ENCODE measurements at places on chromosomes 6 and 20.

DNA sequence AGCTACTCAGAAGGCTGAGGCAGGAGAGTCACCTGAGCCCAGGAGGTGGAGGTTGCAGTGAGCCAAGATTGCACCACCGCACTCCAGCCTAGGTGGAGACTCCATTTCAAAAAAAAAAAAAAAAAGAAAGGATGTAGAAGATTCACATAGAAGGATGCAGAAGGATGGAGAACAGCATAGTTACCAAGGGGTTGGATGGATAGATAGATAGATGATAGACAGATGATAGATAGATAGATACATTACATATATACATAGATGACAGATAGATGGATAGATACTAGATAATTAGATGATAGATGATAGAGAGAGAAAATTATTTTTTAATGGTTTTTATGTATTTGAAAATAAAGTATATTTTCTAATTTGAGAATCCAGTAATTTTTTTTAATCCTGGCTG lies 160.7 kb upstream of the ARID1B start:
- no peak for DNase-seq

GRCh38 chr6:167130008-167130677 lies 7.2 kb downstream of the CCR6 start:
- no peak for DNase-seq

GRCh38 chr6:33313709-33314514 lies at the start of gene TAPBP:
TAPBP (minus strand) TSS chr6:33314078; CDS start chr6:33314041, 37 bp downstream.
- DNase-seq: no peak

DNA sequence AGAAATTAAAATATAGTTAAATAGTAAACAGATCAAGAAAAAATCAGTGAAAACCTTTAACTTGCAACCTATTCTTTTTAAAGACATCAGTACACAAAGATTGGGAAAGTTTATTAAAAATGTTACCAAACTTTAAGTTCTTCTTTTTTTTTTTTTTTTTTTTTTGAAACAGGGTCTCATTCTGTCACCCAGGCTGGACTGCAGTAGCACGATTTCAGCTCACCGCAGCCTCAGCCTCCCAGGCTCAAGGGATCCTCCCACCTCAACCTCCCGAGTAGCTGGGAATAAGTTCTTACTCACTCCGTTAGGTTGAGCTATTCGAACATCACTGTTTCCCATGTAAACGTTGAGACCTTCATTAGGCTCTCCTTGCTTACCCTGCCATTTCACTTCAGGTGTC lies 5.6 kb downstream of the MAP3K5 start:
- no peak for DNase-seq

DNA sequence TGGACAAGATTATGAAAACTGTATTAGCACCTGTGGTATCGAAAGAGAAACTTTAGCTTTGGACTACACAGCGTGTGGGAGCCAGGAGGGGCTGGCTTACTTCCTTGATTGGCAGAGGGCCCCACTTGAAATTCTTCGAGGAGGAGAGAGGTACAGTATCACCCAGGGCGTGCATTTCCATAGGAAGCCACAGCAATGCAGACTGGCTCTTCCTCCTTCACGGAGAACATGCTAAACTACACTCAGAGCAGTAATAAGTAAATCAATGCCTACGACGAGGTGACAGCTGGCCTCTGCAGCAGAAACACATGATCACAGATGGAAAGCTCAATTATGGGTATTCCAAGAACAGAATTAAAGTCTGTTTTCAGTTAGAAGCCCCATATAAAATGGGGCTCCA lies 44.2 kb downstream of the MYLK4 start:
- no peak for DNase-seq

DNA sequence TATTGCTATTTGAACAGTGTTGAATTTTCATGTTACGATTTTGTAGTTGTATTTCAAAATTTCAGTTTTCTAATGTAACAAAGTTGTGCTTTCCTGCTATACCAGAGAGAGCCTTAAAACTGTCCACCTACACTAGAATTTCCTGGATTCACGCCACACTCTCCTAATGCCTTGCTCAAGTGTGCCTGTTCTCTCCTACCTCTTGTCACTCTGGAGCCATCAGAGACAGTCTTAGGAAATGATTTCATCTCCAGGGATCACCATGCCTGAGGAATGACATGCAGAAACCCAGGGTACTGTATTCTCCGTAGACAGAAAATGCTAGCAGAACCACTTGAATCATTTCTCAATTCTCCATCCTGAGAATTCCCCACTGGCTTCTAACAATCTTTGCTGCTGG lies 667.6 kb downstream of the KIF16B start:
- DNase-seq: no peak

DNA sequence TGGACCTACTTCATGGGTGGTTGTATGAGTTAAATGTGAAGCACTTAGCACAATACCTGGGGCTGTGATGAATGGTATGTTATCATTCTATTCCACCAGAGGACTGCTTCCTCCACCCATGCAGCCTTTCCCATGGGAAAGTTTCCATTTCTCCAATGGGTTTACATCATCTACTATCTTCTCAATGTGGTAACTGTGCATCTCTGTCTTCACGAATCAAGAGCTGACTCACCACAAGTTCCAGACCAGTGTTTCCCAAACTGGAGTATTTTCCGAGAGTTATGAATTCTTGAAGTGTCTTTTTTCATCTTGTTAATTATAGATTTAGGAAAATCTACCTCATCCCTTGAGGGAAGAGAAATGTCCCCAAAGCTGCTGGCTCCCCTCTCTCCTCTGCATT lies 182.8 kb downstream of the UNC5CL start:
- DNase-seq: no peak

DNA sequence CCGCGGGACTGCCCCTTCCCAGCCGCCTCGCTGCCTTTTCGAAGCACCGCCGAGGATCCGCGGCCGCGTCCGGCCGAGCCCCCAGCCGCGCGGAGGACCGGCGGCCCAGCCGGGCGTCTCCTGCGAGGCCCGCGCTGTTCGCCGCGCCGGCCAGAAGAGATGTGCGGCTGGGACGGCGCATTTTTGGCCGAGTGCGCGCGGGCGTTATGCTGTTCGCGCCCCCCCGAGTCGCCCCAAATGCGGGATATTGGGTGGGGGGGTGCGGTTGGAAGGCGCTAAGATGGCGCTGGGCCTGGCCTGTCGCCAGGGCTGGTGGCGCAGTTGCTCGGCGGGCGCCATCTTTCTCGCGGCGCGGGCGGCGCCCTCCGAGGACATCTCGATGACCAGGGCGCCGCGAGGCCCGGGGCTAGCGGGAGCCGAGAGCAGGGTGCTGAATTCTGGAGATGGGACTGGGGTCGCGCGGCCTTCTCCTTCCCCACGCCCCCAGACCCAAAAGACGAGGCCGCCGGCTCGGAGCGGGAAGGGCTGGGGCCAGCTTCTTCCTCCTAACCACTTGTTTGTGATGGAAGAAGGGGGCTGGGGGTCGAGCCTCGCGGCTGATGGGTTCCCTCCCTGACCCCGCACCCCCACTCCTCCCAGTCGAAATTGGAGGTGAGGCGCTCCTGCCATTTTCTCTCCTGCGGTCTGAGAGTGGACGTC lies 1.5 kb downstream of the BICRAL start:
- DNase-seq: no peak

- DNase-seq: no peak
Observed at GRCh38 chr20:24441661-24442060, 27.8 kb upstream of the SYNDIG1 start.

GRCh38 chr6:162450358-162450757 lies 277.2 kb downstream of the PRKN start:
- DNase-seq: no peak

- DNase-seq: no peak
Observed at GRCh38 chr20:46400253-46400652, 6.2 kb downstream of the ELMO2 start.

GRCh38 chr6:106159531-106159940 lies 73.4 kb downstream of the PRDM1 start:
- DNase-seq: no peak

DNA sequence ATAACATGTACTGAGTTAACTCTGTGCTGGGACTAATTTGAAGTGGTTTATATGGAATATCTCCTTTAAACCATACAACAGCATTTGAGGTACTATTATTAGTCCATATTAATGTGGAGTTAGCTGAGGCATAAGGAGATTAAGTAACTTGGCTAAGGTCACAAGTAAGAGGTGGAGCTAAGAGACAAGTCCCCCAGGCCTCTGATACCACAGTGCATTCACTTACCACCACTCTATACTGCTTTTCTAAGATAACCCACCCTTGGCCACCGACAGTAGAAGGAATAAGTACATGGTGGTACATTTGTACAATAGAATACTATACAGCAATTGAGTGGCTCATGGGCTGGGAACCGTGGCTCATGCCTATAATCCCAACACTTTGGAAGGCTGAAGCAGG lies 16.4 kb upstream of the TTPAL start:
- DNase-seq: no peak

DNA sequence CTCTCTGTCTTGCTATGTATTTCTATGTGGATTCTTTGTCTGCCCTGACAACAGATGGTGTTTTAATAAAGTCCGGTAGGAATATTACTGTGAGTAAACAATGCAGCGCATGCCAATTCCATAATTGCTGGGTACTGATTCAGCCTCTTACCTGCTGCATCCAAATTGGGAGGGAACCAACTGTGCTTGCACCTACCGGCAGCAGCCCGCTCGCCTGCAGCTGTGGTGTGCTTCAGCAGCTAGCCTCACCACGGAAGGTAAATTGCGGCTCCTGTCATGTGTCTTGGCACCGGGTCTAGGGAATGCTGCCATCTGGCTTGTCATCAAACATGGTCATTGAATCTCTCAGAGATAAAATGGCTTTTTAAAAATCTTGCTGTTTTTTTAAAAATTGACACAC lies 704.8 kb upstream of the SLC35B3 start:
- no peak for DNase-seq

- no peak for DNase-seq
Observed at GRCh38 chr20:38770546-38770945, 22.3 kb downstream of the ACTR5 start.

GRCh38 chr6:165219629-165220028 lies 89.8 kb downstream of the C6orf118 start:
- no peak for DNase-seq

DNA sequence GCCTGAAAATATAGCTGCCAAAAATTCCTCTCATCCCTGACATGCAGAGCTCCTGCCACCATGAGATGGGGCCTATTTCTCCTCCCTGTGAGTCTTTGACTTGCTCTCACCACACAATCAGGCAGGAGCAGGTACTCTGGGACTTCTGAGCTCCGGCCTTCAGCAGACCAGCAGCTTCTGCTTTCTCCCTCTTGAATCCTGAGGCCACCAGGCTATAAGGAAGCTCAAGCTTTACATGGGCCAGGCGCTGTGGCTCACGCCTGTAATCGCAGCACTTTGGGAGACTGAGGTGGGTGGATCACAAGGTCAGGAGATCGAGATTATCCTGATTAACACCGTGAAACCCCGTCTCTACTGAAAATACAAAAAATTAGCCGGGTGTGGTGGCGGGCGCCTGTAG lies 238.7 kb upstream of the RREB1 start:
- no peak for DNase-seq

GRCh38 chr6:3913077-3913957 lies 64.1 kb downstream of the FAM50B start:
- no peak for DNase-seq

- DNase-seq: no peak
Observed at GRCh38 chr6:34792605-34793500, 970 bp downstream of the BLTP3A start.

- no peak for DNase-seq
Observed at GRCh38 chr6:71367756-71368155, 79.1 kb downstream of the OGFRL1 start.

- no peak for DNase-seq
Observed at GRCh38 chr6:170048615-170049256, 242.1 kb downstream of the DLL1 start.

- DNase-seq: no peak
Observed at GRCh38 chr20:9808166-9808565, 30.7 kb downstream of the PAK5 start.

DNA sequence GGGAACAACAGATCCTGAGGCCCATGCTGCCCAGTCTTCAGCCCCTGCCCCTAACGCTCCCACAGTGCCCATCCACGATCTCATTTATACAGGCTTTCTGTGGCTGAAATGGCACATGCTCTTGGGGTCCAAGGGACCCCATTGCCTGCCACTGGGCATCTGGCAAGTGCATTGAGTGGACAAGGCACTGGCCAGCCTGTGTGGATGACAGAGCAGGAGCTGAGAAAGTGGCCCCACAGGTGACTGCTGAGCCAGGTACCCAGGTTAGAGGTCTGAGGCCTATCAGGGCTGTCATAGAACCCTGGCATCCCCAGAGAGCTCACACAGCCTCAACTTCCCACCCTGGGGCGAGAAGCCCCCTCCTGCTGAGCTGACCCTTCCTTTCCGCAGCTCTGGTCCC lies 86.0 kb upstream of the NXT1 start:
- DNase-seq: no peak

DNA sequence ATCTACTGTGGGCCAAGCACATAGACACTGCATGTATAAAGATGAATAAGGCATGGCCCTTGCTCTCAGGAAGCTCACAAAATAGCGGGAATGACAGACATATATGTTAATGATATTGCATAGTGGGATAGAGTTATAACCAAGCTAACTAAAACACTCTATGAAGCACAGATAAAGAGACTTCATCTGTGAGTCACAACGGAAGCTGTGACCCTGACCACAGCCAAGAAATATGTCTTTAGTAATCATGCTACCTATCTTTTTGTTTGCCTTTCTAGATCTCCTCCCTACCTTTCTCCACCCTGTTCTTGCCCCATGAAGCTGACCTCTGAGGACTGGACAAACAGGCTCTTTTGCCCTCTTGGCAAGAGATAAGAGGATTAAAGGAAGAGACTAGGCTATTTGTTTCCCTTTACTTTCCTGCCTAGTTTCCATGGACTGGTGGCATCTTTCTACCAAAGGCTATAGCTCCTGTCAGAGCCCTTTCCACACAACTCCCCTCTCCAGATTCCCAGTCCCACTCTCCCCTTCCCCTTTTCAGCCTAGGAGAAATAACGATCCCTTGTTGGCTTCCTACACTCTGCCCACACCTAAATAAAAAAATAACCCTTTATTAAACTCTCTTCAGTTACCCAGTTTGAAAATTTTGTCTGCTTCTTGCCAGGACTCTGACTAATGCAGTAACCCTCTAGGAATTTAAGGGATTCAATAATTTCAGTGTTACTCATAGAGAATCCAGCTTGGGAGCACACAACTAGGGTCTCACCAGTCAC lies 504.9 kb upstream of the MARCKS start:
- DNase-seq: no peak

- no peak for DNase-seq
Observed at GRCh38 chr6:139680819-139681218, 306.4 kb upstream of the CITED2 start.

DNA sequence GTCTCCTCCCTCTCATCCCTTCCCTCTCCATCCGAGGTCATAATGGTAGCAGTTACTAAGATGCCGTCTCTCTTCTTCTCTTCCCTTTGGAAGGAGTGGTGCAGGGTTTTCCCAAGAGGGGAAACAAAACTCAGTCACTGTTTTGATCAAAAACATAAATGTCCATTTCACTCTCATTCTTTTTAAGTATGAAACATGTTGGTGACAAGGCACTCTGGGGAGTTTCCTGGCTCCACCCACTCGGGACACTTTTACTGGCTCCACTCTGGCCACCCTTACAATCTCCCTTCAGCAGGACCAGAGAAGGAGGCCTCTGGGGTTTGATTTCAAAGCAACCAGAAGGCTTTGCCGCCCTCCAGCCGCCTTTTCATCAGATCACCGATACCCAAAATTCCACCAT lies 57.0 kb downstream of the FGD2 start:
- DNase-seq: no peak

- DNase-seq: no peak
Observed at GRCh38 chr20:33332905-33333456, 50.0 kb downstream of the BPIFB1 start.

GRCh38 chr6:85395746-85396145 lies 54.1 kb upstream of the NT5E start:
- no peak for DNase-seq

- DNase-seq: no peak
Observed at GRCh38 chr20:38377039-38377685, 30.9 kb downstream of the LBP start.
